ENCODE measurements at places on chromosomes 2 and 18. TPM values are rescaled to one million over a fixed set of nuclear protein-coding genes. Genes with fewer than 3 reads are reported as not detected.

- DNase-seq = no peak
Observed at GRCh38 chr2:233076749-233077148, 16.6 kb downstream of the INPP5D start.

DNA sequence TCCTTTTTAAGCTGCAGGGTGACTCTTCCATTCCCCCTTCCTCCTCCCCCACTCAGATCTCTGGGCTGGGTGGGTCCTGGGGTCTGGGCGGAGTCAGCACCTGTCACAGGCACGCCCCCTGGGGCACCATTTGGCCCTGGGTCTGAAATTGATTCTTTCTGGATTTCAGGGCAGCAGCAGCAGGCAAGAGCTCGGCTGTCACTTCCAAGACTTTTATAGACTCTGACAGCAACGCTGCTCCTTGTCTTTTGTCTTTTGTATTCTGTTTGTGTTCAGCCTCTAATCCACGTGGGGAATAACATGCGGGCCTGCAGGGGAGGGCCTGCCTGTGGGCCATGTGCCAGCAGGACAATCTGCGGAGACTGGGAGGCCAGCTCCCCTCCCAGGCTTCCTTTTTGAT, 3.9 kb downstream of the BOD1L2 start:
- DNase-seq = no peak

DNA sequence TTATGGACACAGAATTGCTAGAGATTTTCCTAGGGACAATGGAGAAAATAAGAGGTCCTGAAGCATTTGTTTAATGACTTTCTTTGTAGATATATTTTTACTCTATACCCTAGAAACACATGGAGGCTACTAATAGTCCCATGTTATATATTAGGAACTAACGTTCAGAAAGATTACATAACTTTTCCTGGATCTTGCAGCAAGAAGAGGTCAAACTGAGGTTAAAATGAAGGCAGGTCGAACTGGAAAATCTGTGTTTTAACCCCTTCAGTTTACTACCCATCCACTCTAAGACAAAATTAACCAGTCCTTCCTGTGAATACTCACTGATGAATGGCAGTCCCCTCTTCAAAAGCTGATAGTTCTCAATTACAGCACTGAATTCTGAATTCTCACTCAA, 1415.8 kb upstream of the CELF4 start:
- DNase-seq = no peak

DNA sequence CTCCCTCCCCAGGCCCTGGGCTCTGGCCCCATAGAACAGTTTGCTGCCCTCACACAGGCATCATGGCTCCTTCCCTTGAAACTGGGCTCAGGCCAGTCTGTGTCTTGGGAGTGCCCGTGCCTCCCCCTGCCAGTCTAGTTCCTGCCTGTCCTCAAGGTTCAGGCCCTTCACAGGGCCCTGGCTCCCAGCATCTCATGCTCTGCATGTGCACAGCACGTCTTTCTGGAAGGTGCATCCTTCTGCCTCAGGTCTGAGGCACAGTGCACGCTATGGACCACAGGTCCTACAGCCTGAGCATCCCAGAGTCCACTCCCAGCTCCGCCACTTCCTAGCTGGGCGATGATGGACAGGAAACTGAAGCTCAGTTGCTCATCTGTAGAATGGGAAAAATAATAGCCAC, 35.6 kb upstream of the FOSL2 start:
- no peak for DNase-seq

Gene BIN1
- total RNA-seq = 58.2 TPM

Gene HJURP
- 102 TPM for total RNA-seq

- no peak for DNase-seq
Observed at GRCh38 chr2:72630767-72631166, 195.1 kb downstream of the EXOC6B start.

Gene CRYBA2
- total RNA-seq = not detected

Measured in activated CD4-positive, alpha-beta memory T cell treated with anti-CD3 and anti-CD28 coated beads for 36 hours (primary cell).